ENCODE measurements at places on chromosomes 3 and 15. TPM values are rescaled to one million over a fixed set of nuclear protein-coding genes. Genes with fewer than 3 reads are reported as not detected.

GRCh38 chr3:143206955-143207337, 87.4 kb downstream of the CHST2 start:
- DNase-seq, result no peak

DNA sequence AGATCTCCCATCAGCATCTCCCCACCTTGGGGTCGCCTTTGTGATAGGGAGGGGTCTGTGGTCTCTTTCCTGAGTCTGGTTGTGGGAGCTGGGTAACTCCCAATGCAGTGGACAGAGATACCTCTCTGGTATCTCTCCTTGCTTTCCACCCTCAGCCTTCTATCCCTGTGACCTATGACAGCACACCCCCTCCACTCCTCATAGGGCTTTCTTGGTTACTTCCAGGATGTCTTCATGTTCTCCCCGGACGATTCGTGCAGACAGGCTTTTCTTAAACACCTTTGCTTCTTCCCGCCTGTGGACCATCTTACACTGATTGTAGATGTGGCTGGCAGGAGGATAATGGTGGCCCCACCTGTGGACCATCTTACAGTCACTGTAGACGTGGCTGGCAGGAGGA, 14.2 kb upstream of the NRROS start:
- DNase-seq, result no peak

GRCh38 chr15:88656760-88657221, 18.0 kb downstream of the ISG20 start:
- DNase-seq, result no peak

- no peak for DNase-seq
Observed at GRCh38 chr3:129514110-129514509, 14.3 kb upstream of the RHO start.

GRCh38 chr3:78879295-78879860, 888.4 kb downstream of the ROBO1 start:
- no peak for DNase-seq

The CD276 gene
- total RNA-seq, result 77.5 TPM

DNA sequence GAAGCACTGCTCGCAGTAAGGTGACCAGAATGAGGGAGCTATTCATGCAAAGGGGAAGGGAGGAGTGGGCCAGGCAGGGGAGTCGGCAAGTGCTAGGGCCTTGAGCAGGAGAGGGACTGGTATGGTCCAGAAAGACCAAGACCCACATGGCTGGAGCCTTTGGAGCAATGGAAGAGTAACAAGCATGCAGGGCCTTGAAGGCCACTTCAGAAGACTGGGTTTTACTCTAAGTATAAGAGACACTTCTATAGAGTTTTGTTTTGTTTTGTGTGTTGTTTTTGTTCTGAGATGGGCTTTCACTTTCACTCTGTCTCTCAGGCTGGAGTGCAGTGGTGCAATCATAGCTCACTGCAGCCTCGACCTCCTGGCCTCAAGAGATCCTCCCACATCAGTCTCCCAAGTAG, 42.0 kb downstream of the BFSP2 start:
- no peak for DNase-seq

The EHHADH gene
- 15.3 TPM for total RNA-seq

DNA sequence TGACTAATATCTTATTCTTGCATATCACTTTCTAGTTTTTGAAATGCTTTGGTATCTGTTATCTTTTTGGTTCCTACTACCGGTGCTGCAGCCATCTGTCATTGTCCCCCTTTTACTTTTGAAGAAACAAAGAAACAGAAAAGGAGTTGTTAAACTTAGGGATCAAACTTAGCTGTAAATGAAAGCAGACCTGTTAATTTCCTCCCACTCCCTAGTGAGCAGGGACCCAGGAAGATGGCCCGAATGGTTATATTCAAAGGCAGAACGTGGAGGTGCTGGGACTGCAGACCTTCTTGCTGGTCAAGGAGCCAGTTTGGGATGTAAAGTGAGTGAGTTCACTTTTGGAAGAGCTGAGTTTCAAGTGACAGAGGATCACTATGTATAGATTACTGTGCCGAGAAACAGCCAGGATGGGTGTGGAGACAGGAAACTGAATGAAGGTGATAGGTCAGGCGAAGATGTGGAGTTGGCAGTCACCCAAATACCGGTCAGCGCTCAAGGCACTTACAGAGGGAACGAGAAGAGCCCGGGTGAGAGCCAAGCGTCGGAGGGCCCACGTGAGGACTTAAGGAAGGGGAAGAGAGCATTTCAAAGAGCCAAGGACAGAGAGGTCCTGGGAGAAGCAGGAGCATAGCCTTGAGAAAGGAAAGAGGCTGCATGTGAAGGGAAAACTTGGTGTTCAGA, 20.1 kb downstream of the KBTBD8 start:
- DNase-seq, result peak; percentile 57

GRCh38 chr3:108329947-108330346, 33.6 kb downstream of the HHLA2 start:
- no peak for DNase-seq

The ANXA2 gene
- total RNA-seq, result 435 TPM

DNA sequence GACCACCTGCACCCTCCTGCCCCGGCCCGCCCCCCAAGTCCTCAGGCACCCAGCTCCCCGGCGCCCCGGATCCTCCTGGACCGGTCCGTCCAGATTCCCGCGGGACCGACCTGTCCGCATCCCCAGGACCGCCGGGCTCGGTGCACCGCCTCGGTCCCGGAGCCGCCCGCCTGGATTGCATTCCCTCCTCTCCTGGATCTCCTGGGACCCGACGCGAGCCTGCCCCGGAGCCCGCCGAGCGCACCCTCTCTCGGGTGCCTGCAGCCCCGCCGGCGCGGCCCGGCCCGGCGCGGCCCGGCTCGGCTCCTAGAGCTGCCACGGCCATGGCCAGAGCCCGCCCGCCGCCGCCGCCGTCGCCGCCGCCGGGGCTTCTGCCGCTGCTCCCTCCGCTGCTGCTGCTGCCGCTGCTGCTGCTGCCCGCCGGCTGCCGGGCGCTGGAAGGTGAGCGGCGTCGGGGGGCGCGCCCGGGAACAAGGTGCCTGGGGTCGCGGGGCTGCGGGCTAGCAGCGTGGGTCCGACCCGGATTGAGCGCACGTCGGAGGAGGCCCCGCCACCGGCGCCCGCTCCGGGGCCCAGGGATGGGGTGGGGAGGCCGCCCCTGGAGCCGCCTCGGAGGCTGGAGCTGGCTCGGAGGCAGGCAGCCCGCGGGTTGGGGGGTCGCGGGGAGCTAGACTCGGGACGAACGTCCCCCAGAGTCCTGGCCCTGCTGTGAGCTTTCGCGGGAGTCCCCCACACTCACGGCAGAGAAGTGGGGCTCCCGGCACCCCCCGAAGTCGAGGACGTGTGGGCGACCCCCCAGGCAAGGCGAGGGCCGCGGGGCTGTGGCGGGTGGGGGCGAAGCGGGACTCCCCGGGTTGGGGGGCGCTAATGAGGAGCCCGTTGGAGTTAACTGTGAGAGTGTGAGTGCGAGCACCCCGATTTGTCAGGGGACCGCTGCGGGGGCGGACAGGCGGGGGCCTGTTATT, 610 bp downstream of the EPHB3 start:
- DNase-seq, result peak; percentile 63

GRCh38 chr3:51935886-51936755, 5.6 kb downstream of the RRP9 start:
- no peak for DNase-seq

The MAP6D1 gene
- 2.0 TPM for total RNA-seq

DNA sequence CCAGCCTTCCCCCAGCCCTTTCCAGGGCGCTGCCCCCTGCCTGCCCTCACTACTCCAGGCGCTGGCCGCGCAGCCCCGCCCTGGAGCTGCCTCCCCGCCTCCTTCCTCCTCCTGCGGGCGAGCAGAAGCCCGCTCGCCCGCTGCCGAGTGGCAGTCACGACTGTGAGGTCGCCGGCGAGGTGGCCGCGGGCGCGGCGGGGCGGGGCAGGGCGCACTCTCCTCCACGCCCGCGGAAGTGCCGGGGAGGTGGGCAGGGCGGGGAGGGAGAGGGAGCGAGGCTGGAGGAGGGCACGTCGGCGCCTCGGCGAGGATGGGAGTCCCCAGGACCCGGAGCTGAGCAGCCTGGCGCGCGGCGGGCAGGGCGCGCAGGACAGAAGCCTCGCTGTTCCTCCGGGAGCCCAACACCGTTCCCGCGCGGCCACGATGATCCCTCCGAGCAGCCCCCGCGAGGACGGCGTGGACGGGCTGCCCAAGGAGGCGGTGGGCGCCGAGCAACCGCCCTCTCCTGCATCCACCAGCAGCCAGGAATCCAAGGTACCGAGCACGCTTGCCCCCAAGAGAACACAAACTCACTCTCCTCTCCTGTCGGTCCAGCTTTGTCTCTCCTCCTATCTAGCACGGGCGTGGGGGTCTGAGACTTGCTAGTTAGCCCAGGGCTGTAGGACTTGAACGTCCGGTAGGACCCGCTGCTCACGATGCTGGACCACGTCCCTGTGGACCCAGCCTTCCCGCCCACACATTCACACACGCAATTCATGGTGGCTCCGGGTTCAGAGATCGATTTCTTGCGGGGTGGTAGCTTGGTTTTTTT, at the start of gene STAC:
Gene STAC (plus strand): TSS at position 284 of the 811 bp plus-strand sequence. CDS start 140 bp downstream, at position 424.
- DNase-seq, result no peak

- DNase-seq, result no peak
Observed at GRCh38 chr15:42811433-42811832, 74.5 kb upstream of the CDAN1 start.

- peak; percentile 69 for DNase-seq
Observed at GRCh38 chr3:32200490-32200889, 38.0 kb upstream of the CMTM8 start.

DNA sequence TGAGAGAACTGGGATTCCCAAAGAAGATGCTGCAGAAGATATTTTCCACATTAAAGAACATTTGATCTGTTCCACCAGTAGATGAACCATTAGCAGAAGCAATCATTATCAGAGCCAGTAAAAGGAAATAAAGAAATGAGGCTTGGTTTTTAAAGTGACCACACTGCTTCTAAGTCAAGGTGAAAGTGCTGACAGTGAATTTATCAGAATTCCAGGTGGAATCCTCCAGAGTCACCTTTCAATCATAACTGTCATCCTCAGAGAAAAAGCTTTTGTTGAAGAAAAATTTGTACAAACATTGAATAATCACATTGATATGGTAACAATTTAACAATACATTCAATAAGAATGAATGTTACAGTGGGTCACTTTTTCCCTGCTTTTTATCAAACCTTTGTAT, 99.8 kb downstream of the GREM1 start:
- no peak for DNase-seq

DNA sequence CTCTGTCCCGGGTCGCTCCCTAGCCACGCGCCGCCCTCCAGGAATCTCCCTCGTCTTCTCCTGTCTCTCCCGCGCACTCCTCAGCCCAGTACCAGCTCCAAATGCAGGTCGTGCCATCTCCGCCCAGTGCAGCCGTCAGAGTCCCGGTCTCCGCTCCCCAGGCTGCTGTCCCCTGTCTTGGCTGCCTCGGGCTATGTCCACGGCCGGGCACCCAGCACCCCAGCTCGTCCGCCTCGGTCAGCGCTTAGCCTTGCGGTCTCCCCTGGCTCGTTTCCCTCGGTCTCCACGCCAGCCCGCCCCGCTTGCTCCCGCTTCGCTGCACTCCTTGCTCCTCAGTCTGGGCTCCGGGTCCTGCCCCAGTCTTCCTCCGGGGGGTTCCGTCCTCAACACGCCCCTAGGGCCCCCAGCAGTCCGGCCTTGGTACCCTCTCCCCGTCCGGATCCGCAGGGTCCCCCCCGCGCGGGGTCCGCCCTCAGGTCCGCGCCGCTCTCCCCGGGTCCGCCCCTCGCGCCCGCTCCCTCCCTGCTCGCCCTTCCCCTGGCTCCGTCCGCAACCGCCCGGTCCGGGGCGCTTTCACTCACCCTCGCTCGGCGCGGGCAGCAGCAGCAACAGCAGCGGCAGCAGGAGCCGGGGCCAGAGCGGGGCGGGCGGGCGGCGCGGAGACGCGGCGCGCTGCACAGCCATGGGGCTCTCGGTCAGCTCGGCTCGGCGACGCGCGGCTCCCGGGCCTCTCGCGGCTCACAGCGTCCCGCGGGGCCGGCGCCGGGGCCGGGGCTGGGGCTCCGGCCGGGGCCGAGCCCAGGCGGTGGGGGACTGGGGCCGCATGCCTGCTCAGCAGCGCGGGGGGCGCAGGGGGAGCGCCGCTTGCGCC, 462 bp downstream of the IGDCC3 start:
- no peak for DNase-seq
